Activated CD4-positive, alpha-beta T cell treated with anti-CD3 and anti-CD28 coated beads, Interleukin-2, amount 10 ng/mL, durations not matched to agents 24 days and 14 days (primary cell): ENCODE measurements at places on chromosomes 3 and 15.
A peak's percentile ranks its signal among the peaks of the same experiment; 100 is the strongest.

DNA sequence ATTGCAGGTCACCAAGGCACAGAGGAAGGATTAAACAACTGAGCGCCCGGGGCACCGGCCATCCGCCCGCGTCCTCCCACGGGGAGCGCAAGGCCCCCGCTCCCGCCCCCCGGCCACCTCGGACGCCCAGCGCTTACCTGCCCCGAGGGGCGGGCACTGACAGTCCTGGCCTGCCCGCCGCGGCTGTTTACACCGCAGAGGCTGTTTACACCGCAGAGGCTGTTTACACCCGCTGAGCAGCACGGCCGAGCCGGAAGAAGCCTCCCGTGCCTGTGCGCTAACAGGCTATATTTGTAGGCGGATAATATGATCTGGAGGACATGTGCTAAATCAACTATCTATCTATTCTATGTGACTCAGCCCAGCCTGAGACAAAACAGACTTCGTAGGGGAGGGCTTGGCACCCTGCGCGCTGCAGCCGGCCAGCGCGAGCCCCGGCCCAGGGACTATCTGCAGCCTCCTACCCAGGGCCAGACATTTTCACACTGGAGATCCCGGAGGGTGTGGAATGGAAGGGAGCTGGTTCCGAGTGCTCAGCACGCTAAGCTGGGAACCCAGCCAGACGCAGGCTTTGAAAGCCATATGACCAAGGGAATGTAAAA is at the start of gene LRRC2:
TSS of gene LRRC2 (minus strand) at position 263 of the 602 bp plus-strand sequence. CDS start 14,711 bp downstream, outside the sequence.
- peak; percentile 80 for DNase-seq

DNA sequence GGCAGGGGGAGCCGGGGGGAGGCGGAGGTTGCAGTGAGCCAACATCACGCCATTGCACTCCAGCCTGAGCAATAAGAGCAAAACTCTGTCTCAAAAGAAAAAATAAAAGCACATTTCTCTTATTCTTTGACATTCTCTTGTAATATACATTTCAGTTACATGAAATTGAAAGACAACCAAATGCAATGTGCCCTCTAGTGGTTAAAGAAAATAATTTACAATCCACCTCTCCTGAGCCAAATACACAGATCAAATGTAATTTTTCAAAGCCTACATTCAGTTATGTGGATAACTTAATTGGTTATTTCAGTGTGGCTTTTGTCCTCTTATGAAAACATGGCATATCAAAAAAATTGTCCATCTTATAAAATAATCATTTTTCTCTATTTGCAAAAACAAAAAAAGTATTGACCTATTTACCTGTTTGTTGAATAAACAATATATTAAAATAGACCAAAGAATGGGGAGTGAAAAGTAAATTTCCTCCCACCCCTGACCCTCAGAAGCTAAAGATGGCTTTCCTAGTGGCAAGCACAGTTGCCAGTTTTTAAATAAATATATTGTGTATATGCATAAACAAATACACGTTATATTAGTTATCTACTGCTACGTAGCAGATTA is 14.2 kb upstream of the U2SURP start:
- DNase-seq = no peak

DNA sequence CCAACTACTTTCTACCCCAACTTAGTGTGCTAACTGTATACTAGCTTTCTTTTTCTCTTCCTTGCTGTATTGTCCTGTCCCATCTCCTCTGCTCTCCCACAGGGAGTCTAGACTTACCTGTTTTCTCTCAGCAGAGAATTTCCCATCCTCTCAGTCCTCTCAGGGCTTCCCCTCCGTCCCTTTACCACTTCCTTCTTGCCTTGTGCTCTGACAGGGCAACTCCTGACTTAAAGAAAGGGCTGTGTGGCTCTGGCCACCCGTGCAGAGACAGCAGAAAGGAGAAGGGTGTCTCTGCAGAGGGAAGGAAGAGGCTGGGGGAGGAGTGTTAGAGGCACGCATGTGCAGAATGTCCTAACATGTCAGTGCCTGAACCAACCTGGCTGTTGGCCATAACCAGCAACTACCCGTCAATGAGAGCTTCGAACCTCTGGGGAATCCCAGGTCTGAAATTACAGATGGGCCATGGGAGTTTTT is at the start of gene GCSAM:
TSS of gene GCSAM (minus strand) at position 274 of the 474 bp plus-strand sequence. CDS start at position 146, 128 bp downstream.
- DNase-seq = peak; percentile 90

DNA sequence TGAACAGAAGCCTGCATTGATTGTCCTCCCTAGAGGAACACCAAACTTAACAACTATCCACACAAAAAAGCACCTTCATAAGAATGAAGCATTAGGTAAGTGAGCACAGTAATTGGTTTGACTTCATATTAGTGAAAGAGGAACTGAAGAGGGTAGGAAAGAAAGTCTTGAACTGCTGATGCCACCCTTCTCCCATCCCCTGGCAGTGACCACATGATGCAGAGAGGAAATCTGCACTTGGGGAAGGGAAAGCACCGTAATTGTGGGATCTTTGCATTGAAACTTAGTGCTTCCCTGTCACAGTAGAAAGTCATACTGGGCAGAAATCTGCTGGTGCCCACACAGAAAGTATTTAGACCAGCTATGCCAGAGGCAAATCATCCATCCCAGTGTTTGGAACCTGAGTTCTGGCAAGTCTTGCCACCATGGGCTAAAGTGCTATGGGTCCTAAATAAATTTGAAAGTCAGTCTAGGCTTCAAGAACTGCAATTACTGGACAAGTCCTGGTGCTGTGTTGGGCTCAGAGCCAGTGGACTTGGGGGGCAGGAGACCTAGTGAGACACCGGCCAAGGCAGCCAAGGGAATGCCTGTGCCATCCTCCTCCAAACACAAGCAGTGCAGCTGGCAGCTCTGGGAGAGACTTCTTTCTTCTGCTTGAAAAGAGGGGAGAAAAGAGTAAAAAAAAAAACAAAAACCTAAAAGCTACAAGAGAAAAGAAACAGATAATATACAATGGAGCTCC is 63.6 kb downstream of the SLC15A2 start:
- no peak for DNase-seq

- peak; percentile 84 for DNase-seq
These were observed 203.8 kb upstream of the CD96 start for GRCh38 chr3:111338059-111338698.

DNA sequence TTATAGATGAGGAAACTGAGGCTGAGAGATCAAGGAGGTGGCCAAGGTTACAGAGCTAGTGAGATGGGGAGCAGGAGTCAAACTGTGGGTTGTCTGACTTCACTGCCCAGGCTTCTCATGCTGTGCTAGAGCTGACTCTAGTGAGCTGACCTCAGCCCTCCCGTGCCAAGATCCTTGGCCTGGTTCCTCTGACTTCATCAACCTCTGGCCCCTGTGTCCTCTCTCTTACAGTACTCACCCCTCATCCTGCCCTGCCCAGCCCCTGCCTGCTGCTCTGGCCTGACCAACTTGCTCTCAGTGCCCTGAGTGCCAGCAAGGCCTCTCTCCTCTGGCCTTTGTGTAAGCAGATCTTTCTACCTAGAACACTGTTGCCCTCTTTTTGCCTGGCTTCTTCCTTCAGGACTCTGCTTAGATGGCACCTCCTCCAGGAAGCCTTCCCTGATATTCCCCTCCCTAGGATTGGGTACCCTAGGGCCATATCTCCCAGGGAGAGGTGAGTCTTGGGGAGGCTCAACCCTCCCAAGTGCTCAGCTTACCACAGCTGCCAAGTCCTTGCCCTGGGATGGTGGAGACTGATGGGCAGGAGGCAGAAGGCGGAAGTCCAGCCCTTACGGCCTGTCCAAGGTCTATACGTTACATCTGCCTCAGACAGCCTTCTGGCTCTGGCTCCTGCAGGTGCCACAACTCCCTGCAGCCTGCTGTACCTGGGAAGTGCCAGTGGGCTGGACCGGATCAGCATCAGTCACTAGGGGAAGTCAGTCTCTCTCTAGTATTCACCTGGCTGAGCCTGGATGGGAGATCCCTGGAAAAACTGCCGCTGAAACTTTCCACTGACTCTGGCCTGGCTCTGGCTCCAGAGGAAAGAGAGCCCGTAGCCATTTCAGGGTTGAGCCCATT is 36.3 kb upstream of the FAM107A start:
- DNase-seq = no peak

- no peak for DNase-seq
These were observed 16.8 kb upstream of the CCNDBP1 start for GRCh38 chr15:43168192-43169107.
